Fibroblast of skin of right quadriceps (primary cell): ENCODE measurements at places on chromosomes 3 and 15.

GRCh38 chr15:66622591-66623022, 56.8 kb upstream of the LCTL start:
- DNase-seq, result peak; percentile 32

GRCh38 chr15:80706161-80706560, 11.1 kb downstream of the ABHD17C start:
- no peak for DNase-seq

DNA sequence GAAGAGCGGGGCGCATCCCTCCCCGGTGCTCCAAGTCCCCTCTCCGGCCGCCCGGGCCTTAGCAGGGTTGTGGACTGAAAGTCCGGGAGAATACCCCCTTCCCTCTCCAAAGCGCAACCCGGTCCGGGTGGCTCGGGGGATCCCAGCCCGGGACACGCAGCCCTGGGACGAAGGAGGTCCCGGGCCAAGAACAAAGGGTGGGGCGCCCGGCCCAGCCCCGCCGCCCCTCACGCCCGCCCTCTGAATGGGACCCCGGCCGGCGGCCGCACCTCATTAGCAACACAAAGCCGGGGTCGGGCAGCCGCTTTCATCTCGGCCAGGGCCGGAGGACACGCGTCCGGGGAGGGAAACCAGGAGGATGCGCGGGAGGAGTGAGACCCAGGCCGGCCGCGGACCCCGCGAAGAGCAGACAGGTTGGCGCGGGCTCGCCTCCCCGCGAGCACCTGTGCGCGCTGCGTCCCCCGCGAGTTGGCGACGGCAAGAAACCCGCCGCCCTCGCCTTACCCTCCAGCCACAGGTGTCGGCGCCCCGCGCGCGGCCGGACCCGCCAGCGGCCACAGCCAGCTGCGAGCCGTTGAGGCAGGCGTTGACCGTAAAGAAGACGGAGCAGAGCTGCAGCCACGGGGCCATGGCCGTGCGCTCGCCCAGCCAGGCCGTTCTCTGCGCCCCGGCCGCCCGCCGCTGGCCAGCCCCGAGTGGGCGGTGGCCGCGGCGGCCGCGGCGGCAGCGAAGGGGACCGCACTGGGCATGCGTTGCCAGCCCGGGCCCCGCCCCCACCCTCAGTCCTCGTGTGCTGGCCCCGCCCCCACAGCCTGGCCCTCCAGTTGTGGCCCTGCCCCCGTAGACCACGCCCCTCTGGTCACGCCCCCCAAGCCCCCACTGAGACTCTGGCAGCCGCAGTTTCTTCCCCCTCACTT, at the start of gene IL17RD:
IL17RD (minus strand) TSS at position 697 of the 917 bp plus-strand sequence; CDS start at position 630, 67 bp downstream.
- peak; percentile 70 for DNase-seq

DNA sequence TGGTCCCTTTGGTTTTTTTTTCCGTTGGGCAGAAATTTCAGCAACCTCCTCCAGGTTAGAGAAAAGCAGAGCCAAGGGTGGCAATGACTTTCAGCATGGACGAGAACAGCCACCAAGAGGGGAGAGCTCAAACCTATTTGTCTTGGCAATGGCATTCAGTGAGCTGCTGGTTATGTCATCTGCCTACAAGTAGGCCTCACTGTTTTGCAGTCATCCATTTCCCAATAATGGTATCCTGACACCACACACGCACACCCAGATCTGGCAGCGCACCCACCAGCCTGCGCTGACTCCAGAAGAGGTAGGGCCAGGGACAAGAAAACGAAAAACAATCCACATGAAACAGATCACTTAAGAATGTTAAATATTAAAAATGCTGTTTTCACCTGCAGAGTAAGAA, 92.3 kb downstream of the MAGI1 start:
- DNase-seq, result peak; percentile 48

- DNase-seq, result no peak
Observed at GRCh38 chr3:52503788-52504424, 8.8 kb downstream of the STAB1 start.

DNA sequence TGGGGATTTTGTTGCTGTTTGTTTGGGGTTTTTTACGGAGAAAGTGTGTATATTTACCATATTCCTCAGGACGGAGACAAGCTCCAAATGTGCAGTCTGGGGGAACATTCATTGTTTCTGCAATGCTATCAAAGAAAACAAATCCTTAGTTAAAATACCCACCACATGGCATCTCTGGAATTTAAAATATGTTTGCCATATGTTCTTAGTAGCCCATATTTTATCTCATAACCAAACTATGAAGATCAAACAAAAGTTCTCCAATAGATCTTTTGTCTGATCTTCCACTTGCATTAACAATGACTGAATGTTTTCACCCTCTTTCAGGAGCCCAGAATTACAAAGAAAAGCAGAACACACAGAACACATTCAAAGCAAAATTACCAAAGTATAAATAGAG, 35.3 kb downstream of the EFHB start:
- DNase-seq, result peak; percentile 28

- DNase-seq, result no peak
Observed at GRCh38 chr3:184645336-184645735, 66.5 kb downstream of the MAGEF1 start.

- DNase-seq, result no peak
Observed at GRCh38 chr15:42471002-42471401, 19.9 kb downstream of the ZNF106 start.

DNA sequence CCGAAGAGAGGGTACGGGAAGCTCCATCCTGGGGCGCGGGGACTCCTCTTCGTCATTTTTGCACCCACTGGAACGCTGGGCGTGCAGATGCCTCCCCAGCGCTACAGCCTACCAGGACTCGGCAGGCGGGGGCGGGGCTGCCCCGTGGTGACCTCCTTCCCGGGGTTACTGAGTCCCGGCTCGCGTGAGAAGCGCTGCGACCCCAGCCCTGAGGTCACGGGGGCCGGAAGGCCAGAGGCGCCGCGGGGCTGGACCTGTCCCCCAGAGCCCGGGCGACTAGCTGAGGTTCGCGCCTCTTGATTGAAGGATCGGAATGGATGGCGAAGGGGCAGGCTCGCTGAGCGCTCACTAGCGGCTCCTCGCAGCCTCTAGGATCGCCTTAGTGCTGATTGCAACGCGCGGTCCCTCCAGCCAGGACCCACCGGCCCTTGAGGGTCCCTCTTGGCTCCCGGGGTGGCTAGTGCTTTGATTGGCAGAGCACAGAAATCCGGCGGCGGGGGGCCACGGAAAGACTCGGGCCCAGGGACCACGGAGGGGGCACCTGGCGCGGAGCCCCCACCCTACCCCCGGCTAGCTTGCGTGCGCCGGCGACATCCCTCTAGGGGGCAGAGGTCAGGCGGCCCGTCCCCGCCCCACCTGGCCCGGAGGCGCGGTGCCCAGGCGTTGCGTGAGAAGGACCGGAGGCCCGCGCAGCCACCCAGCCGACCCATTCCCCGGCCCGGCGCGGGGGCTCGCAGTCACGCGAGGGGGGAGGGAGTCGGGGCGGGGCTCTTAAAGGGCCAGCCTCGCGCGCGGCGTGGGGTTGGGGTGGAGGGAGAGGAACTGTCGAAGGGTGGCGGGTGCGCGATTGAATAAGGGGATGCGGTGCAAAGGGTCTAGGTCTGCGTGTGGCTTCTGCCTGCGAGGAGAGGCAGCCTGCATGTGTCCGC, 781 bp upstream of the CYP1A1 start:
- no peak for DNase-seq

- no peak for DNase-seq
Observed at GRCh38 chr15:94400526-94401298, 169.4 kb downstream of the MCTP2 start.

GRCh38 chr15:100601617-100602063, 344 bp downstream of the LINS1 start:
- no peak for DNase-seq

- DNase-seq, result no peak
Observed at GRCh38 chr3:15321349-15321748, 11.0 kb downstream of the SH3BP5 start.

- DNase-seq, result no peak
Observed at GRCh38 chr15:90761629-90762028, 44.5 kb downstream of the BLM start.

DNA sequence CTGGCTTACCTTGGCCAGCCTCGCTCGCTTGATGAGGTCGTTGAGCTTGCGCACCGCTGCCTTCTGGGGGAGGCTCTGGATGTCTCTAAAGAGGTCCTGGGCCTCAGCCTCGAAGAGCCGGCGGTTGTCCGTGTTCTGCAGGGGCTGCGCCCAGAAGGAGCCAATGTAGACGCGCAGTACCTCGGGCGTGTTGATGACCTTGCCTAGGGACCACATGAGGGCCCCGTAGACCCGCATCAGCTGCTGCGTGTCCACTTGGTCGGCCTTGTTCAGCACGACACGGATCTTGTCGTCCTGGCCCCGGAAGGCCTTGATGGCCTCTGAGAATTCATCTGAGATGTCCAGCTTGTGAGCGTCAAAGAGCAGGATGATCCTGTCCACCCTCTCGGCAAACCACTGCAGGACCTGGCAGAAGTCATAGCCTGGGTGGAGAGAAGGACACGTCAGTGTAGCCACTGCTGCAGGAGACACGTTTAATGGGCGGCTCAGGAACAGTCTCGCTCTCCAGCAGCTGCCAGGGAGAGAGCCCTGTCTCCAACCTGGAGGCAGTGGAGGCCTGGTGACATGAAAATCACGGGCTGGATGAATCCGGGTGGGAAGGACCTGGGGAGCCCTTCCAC, 25.5 kb upstream of the SPTBN5 start:
- no peak for DNase-seq

DNA sequence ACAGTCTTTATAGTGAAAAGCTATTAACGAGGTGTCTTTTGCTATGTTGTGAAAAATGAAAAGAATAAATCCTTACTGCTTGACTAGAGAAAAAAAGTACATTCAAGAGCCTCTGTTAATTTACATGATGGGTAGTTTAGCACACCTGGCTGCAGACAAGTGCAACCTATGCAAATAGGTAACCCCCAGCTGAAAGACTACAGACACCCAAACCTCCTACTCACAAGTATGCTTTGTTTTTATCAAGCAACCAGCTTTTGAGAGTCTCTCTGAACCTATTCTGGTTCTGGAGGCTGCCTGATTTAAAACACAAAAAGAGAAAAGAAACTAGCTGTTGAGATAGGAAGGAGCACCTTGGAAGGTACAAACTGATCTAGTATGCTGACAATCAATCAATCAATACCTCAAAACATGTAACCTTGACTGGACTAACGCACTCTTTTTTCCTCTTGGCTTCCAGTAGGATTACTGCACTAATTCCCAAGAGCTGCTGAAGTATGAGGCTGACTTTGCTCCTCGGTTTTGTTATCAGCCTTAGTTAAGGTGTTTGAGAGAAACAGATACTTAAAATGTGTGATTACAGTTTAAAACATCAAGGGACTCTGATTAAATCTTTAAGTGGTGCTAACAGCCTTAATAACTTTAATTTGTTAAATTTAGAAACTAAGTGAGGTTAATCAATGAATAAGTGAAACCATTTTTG, 63.6 kb downstream of the OSBPL10 start:
- DNase-seq, result no peak

- DNase-seq, result no peak
Observed at GRCh38 chr3:5002871-5003247, 23.6 kb downstream of the BHLHE40 start.

- DNase-seq, result peak; percentile 61
Observed at GRCh38 chr15:90106522-90107117, 4.4 kb upstream of the IDH2 start.

- peak; percentile 7 for DNase-seq
Observed at GRCh38 chr3:15207836-15208504, 1.9 kb downstream of the CAPN7 start.

GRCh38 chr15:26698555-26698954, 74.3 kb downstream of the GABRB3 start:
- no peak for DNase-seq

- DNase-seq, result no peak
Observed at GRCh38 chr3:39542588-39542988, 75.1 kb downstream of the MOBP start.

DNA sequence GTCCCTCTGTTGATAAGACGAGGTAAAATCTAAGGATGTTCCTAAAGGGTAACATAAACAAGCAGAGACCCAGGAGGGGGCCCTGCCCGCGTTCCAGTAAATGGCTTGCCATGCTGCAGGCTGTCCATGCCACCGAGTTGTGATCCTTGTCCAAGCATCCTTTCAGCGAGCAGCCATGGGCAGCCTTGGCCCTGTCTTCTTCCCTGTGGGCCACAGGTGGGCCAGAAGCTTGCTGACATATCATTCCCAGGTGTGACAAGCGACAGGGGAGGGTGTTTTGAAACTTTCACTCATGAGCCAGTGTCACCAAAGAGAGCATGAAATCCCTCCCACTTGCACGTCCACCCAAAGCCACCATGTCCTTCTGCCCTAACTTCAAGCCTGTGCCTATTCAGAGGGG, 53.7 kb downstream of the PCSK6 start:
- DNase-seq, result no peak

GRCh38 chr3:171255236-171255806, 204.9 kb downstream of the TNIK start:
- no peak for DNase-seq

DNA sequence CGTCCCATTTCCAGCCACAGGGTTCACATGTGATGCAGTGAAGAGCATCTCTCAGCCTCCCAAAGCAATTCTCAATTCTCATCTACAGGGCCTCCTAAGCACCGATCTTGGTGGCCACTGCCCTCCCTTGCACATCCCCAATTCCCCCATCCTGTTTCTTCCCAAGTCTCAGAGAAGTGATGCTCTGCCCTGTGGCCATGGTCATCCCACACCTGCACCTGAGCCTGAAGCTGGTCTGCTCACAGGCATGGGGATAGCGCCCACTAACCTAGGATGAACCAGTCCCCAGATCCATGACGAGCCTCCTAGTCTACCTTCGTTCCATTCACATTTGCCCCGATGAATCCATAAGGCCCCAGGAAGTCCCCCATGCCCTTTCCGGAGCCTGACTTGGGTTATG, 201.5 kb downstream of the UACA start:
- DNase-seq, result no peak

- peak; percentile 52 for DNase-seq
Observed at GRCh38 chr15:28786521-28786920, 61.9 kb downstream of the GOLGA6L7 start.

DNA sequence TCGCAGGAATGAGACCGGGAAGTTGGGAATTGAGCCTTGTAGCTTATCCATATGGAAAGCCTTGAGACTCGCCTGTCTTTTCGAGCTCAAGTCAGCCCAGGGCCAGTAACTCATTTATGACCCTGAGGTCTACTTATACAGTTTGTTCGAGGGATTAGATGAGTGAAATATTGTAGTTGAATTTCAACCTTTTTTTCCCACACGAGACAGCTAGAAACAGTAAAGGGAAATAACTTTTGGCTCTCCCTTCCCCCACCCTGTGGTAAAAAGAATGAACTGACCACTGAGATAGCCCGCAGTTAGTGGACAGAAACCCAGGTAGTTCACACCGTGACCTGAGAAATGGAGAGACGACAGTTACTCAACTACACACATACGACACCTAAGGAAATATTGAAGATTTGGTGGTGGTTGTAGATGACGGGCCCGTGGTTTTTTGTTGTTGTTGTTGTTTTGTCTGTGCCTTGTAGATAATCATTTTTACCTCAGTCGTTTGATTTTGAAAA, 841 bp downstream of the EIF3J start:
- no peak for DNase-seq
